Activated CD8-positive, alpha-beta T cell treated with anti-CD3 and anti-CD28 coated beads for 36 hours (primary cell): ENCODE measurements at places on chromosomes 2 and 18. TPM values are rescaled to one million over a fixed set of nuclear protein-coding genes. Genes with fewer than 3 reads are reported as not detected.

- peaks cover 25% of the 10 kb centered on the region for H3K4me1 ChIP-seq
- DNase-seq: no peak
- no peak overlapping the region for H3K4me3 ChIP-seq
- H3K36me3 ChIP-seq: peaks cover under 1% of the 10 kb centered on the region
- H3K27me3 ChIP-seq: no peaks in the 10 kb centered on the region
These were observed 12.9 kb downstream of the PLEKHM3 start for GRCh38 chr2:208012449-208012848.

DNA sequence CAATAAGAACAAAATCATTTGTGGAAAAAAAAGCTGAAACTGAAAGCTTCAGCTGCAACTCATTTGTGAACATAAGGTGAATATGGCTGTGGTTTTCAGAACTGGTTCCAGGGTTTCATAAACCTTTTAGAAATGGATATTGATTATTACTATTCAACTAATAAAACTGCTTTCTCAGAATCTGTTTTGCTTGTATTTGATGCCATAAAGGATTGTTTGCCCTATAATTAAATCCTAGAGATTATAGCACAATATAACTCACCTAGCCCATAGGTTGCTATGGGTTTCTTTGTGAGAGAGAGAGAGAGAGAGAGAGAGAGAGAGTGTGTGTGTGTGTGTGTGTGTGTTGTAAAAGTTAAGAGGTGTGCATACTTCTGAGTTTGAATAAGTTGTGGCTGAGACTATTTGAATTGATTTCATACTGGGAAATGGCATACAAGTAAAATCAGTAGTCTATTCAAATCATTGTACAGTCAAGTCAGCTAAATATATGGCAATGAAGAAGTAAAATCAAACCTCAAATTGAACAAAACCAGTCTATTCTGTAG is 339.2 kb downstream of the ARHGAP15 start:
- H3K4me1 ChIP-seq: peaks cover 44% of the 10 kb centered on the region
- H3K27me3 ChIP-seq: no peaks in the 10 kb centered on the region
- no peak overlapping the region for H3K4me3 ChIP-seq
- H3K27ac ChIP-seq: peak overlapping the region; percentile 75

GRCh38 chr2:73759904-73760303 is 20.0 kb downstream of the DUSP11 start:
- no peak overlapping the region for H3K27ac ChIP-seq
- no peaks in the 10 kb centered on the region for H3K27me3 ChIP-seq
- H3K36me3 ChIP-seq: peaks cover 26% of the 10 kb centered on the region
- DNase-seq: no peak
- no peaks in the 10 kb centered on the region for H3K4me1 ChIP-seq
- no peak overlapping the region for H3K4me3 ChIP-seq

MROH2A gene
- not detected for total RNA-seq
